ENCODE measurements at places on chromosomes 7 and 10. TPM values are rescaled to one million over a fixed set of nuclear protein-coding genes. Genes with fewer than 3 reads are reported as not detected.

The FAM241B gene
- total RNA-seq = 4.2 TPM

DNA sequence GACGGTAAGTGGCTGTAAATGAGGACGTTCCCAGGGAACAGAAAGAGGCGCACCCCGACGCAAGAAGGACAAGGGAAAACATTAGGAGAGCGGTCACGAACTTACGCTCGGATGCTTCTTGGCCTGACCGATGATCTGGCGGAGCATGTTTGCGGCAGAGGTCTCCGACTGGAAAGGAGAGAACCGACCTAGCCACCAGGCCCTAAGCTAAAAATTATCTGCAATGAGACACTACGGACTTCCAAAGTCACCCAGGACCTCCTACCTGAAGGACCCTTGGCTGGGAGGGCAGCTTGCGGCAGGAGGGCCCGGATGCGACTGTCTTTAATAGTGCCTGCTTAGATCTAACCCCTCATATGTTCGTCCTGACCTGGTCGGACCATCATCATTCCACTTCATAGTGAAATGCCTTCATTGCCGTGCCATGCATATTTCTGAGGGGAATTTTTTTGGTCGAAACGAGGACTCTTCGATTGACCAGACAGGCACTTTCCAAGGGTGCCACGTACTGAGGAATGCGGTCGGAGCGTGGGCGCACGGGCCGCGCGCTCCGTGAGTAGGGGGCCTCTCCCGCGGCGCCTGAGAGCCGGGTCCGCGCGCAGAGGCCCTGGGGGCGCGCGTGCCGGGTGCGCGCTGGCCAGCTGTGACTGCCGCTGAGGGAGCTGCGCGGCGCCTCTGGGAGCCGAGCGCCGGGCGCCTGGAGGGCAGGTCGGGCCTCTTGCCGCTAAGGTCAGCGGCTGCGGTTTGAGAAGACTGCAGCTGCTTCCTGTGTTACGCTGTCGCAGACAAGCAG lies 33.6 kb upstream of the PHF14 start:
- no peaks in the 10 kb centered on the region for H3K27me3 ChIP-seq
- peaks cover 31% of the 10 kb centered on the region for H3K4me1 ChIP-seq
- peaks cover 24% of the 10 kb centered on the region for H3K36me3 ChIP-seq

The PODXL gene
- 1.5 TPM for total RNA-seq

- H3K4me1 ChIP-seq = peaks cover 78% of the 10 kb centered on the region
- H3K4me3 ChIP-seq = peak overlapping the region; percentile 97
- no peak for DNase-seq
Measured at GRCh38 chr7:44982970-44983369, 4.2 kb upstream of the MYO1G start.

The HTR7 gene
- not detected for total RNA-seq

DNA sequence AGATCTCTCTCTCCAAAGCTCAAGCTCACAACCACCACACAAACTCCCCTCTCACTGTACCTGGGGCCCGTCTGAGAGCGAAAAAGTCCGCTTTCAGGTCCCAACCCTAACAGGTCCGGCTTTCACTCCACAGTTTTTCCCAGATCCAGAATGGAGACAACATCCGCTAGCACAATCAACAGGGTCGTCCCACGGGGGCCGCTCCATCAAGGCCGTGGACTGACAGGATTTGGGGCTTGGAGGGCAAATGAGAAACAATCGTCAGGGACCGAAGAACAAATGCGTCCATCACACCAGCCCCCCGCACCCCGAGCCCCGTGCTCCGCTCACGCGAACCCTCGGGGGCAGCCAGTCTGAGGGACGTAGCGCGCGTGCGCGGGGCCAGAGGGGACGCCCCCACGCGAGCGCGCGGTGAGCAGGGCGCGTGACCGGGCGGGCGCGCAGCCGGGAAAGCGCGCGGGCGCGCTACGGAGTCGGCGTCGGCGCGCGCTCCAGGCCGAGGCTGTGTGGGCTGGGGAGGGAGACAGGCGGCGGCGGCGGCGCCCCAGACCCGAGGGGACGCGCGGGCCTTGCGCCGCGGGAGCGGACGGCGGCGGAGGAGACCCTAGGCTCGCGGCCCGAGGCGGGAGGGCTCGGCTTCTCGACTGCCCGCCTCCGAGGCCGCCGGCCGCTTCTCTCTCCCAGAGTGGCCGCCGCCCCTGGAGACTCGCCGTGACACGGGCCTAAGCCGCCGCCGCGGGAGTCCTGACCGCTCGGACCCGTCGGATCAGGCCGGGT lies at the start of gene SLK:
TSS of gene SLK (plus strand) at position 470 of the 777 bp plus-strand sequence. CDS start 606 bp downstream, outside the sequence.
- peak; percentile 75 for DNase-seq
- peaks cover 38% of the 10 kb centered on the region for H3K4me1 ChIP-seq
- H3K27ac ChIP-seq = peak within 1 kb of the TSS; percentile 94
- peaks cover 6% of the 10 kb centered on the region for H3K36me3 ChIP-seq
- H3K4me3 ChIP-seq = peak within 1 kb of the TSS; percentile 95

The TRPV5 gene
- not detected for total RNA-seq

The VAX1 gene
- total RNA-seq = not detected

DNA sequence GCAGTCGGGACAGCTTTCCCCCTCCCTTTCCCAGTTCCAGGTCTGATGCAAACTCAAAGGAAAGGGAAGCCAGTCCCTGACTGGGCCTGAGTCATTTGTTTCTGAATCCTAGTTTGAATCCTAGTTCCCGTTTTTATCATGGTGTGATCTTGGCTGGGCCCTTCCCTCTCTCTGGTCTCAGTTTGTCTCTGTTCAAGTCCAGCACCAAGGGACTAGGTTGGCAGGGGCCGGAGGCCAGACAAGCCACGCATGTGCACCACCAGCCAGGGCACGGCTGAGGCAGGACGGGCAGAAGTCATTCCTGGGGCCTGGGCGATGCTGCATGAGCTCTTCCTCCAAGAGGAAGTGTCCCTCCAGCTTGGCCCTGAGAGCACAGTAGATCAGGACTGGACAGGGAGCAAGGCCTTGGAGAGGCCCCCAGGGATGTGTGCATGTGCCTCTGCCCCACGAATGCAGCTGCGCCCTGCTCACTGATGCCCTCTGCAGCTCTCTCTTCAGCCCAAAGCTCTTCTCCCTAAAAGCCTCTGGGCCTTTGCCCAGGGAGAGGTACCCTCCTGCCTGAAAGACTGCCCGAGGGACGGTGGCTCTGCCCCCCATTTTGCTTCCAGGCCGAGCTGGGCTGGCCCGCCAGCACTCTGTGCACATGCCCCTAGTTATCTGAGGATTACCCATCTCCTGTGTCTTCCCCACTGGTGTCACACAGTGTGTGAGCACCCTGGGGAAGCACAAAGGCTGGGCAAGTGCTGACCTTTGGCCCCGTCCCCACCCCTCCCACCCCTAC lies 86.7 kb downstream of the ZMIZ1 start:
- H3K4me3 ChIP-seq = no peak overlapping the region
- DNase-seq = no peak
- H3K27me3 ChIP-seq = no peaks in the 10 kb centered on the region

- no peaks in the 10 kb centered on the region for H3K36me3 ChIP-seq
- no peak for DNase-seq
- H3K4me1 ChIP-seq = no peaks in the 10 kb centered on the region
- no peak overlapping the region for H3K4me3 ChIP-seq
- no peak overlapping the region for H3K27ac ChIP-seq
- no peaks in the 10 kb centered on the region for H3K27me3 ChIP-seq
Measured at GRCh38 chr7:126843336-126843735, 409.4 kb downstream of the GRM8 start.

The PRSS1 gene
- total RNA-seq = not detected

- DNase-seq = peak; percentile 72
- no peaks in the 10 kb centered on the region for H3K27me3 ChIP-seq
- no peak overlapping the region for H3K27ac ChIP-seq
- peaks cover 6% of the 10 kb centered on the region for H3K4me1 ChIP-seq
- H3K4me3 ChIP-seq = no peak overlapping the region
- H3K36me3 ChIP-seq = peaks cover 12% of the 10 kb centered on the region
Measured at GRCh38 chr7:102390697-102391484, 5.3 kb upstream of the PRKRIP1 start.

GRCh38 chr10:77846718-77847311 lies 79.7 kb downstream of the DLG5 start:
- H3K4me3 ChIP-seq = no peak overlapping the region
- no peaks in the 10 kb centered on the region for H3K4me1 ChIP-seq
- no peaks in the 10 kb centered on the region for H3K36me3 ChIP-seq
- no peaks in the 10 kb centered on the region for H3K27me3 ChIP-seq
- DNase-seq = peak; percentile 66

DNA sequence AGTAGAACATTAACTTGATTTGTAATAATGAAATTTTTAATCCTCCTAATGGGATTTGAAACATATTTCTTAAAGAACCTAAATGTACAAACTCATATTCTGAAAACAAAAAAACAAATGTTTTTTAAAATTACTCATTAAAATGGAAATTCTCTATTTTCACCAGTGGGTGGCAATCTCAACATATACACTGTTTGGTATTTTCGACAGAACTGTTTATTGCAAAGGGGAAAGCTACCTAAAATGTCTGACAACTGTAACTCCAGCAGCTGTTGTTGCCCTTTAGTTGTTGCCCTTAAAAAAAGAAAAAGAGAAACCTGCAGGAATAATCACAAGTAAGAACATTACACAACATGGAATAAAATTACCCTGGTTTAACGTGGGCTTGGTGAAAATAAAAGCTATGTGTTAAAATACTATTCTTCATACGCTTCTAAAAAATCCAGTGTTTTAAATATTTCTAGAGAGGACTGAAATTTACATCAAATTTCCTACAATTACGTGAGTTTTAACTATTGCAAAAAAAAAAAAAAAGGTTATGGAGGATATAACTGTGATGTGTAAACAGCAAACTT lies 54.5 kb downstream of the COL1A2 start:
- no peaks in the 10 kb centered on the region for H3K36me3 ChIP-seq
- peaks cover 15% of the 10 kb centered on the region for H3K27me3 ChIP-seq
- no peak overlapping the region for H3K4me3 ChIP-seq
- no peak overlapping the region for H3K27ac ChIP-seq
- H3K4me1 ChIP-seq = no peaks in the 10 kb centered on the region

The DNAH11 gene
- total RNA-seq = 1.3 TPM

All from activated CD4-positive, alpha-beta T cell treated with anti-CD3 and anti-CD28 coated beads, Interleukin-2, amount 10 ng/mL, durations not matched to agents 7 days and 5 days (primary cell).